Skin of body (tissue), 3 donors: ENCODE measurements at places on chromosomes 12 and 14. TPM values are rescaled to one million over a fixed set of nuclear protein-coding genes. Genes with fewer than 3 reads are reported as not detected.

- DNase-seq: no peak
Measured at GRCh38 chr12:8157484-8158198, 826 bp downstream of the ZNF705A start.

DNA sequence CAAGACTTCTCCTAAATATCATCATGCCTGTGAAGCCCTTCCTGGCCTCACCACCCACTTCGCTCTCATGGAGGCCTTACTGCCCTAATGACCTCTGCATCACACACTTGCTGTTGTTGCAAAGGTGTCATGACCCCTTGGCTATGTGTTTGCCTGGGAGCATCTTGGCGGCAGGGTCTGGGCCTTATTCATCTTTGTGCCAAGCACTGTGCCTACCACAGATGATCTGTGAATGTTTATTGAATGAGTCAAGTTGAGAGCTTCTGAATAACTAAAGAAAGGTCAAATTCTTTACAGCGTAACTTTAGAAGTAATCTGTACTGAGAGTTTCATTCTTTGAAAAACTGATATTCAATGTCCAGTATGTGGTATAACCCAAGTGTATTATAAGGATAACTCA lies 113.3 kb downstream of the TTC8 start:
- DNase-seq: no peak

- no peak for DNase-seq
Measured at GRCh38 chr14:64038841-64039542, 186.2 kb downstream of the SYNE2 start.

DNA sequence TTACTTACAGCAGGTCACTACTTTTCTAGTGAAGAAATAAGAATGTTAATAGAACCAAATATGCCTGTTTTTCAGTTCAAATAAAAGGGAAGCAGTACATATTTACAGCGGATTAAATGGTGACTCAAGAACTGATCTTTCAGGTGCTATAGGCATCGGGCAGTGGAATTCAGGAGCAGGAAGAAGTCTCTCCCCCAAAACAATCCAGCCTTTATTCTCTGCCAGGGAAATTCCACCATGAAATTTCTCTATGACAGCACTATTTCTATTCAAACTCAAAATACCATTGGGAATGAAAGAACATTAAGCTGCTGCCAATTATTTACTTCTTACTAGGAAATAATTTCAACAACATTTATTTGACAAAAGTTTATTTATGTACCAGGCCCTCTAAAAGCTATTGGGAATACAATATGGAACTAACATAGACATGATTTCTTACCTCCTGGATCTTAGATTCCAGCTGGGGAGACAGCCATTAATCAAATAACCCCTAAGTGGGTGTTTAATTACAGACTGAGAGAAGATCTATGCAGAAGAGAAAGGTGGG lies 60.3 kb upstream of the KRR1 start:
- DNase-seq: no peak

DNA sequence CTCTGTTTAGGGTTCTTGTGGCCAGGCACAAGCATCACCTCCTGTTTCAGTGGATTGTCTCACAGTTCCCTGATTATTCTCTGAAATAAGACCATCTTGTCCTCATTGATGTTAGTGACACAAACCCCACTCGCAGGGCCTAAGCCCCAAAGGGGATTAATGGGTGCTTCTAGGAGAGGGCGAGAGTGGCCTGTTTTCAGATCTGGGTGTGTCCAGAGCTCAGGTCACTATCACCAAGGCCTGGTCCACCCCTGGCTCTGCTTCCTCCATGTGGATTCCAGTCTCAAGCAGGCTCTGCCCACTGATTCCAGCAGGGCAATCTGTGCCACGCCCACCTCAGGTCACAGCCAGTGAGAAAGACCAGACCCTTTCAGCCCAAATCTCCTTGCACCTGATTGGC lies 361.9 kb downstream of the ADGRD1 start:
- DNase-seq: no peak

DNA sequence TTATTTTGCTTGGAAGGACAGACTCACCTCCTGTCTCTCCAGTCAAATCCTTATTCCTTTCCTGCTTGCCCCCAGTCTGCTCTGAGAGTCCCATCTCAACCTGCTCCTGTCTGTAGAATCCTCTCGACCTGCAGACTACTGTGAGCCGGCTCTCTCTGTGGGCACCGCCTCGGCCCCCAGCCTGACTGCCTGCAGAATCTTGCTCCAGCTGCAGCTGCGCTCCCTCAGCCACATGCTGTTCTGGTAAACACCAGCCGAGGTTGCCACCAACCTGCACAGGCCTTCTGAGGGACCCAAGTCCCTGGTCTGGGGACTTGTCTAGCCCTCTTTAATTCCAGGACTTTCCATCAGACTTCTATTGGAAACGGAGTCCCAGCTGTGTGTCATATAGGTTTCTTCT lies 44.8 kb upstream of the PRMT8 start:
- DNase-seq: no peak

GRCh38 chr12:69459477-69459876 lies 10.7 kb upstream of the FRS2 start:
- DNase-seq: no peak

DNA sequence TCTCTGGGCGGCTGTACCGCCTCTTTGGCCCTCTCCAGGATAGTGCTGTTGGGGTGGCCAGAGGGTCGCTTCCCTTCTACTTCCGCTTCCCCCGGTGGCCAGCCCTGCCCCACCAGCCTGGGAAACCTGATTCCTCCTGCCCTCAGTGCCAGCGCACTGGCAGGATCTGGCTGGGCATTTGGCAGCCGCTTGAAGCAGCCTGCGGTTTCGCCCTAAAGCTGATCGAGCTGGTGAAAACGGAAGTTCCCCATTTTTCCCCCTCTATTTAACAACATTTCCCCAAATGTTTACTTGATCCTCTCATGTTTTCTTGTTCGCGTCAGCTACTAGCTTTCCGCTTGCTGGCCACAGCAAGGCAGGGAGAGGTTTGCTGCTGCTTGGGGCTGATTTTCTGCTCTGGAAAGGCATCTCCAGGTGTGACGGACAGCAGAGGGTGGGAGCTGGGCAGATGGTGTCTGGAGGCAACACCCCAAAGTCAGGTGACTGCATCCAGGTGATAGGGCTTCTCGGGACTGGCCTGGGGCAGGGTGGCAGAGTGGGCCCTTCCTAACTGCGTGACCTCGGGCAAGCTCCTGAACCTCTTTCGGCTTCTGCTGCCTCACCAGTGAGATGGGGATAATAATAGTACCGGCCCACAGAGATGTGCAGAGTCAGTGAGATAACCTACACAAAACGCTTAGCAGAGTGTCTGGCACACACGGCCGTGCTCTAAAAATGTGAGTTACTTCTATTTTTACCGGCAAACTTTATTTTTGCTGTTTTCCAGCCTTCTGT lies 53.1 kb downstream of the TSPAN9 start:
- DNase-seq: no peak

Gene DCAF4
- total RNA-seq: 10.3 TPM
